ENCODE measurements at places on chromosomes 11 and 22.

GRCh38 chr22:48498526-48499331 lies 1328.9 kb downstream of the BRD1 start:
- DNase-seq = no peak

DNA sequence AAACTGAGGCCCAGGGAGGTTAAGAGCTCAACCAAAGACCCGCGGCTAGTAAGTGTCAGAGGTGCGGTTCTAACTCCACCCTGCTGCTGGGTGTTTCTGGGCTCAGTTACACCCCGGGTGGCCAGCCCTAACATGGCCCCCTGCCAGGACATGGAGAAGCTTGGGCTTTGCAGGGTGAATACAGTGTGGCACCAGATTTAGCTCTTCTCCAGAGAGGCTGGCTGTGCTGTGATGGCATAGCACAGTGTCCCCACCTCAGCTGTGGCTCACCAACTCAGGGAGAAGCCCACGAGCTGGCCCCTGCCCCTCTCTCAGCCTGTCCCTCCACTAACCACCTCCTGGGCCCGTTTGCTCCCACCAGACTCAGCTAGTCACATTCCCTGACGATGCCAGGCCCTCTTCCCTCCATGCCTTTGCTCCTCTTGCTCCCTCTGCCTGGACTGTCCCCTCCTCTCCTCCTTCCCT lies 7.0 kb downstream of the UCP3 start:
- DNase-seq = no peak

DNA sequence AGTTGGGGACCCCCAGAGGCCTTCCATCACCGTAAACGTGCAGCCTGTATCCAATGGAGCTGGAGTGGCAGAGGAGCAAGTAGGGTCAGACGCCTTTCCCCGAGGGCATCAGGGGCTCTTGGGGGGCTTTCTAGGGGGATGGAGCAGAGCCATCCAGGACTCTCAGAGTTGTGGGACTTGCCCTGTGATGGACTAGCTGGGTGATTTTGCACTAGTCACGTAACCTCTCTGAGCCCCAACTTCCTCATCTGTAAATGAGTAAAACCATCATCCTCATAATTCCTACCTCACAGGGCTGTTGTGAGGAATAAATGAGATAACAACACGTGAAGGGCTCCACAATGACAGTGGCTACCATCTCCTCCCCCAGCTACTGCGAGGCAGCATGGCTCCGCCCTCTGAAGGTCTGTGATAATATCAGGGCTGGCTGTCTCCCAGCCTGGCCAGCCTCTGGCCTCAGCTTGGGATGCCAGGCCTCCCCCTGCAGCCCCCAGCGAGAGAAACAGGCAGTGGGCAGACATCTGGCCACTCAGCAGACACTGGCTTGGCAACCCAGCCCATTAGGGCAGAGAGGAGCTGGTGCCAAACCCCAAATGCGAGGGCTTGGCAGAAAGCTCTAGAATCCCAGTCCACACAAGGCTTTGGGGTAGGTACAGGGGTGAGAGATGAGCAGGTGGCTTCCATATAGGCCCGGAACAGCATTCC lies 6.7 kb downstream of the USP2 start:
- peak; percentile 46 for DNase-seq

GRCh38 chr11:81568918-81569317 lies 1164.7 kb downstream of the FAM181B start:
- peak; percentile 14 for DNase-seq

GRCh38 chr22:33553493-33553892 lies 366.8 kb downstream of the LARGE1 start:
- DNase-seq = no peak

DNA sequence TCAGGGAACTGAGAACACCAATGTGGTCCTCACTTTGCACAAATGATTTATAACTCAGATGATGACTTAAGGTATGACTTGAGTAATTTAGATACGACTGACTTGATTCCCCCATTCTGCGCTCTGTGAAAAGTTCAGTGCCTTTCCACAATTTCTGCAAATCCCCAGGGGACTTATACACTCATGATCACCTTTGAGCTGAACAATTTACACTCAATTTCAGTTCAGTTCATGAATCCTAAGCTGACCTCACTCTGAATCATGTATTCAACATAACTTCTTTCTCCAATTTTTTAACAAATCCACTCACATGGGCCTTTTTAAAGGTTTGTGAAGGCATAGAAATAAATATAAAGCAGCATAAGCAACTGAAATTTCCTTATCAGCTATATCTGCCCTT lies 274.2 kb downstream of the FAM76B start:
- no peak for DNase-seq
